SK-N-MC (cell line): ENCODE measurements at places on chromosomes 13 and 19.

GRCh38 chr13:98575904-98576199 is 1.1 kb downstream of the STK24 start:
- no peak for DNase-seq

GRCh38 chr19:17967257-17968051 is 547 bp downstream of the KCNN1 start:
- no peak for DNase-seq

DNA sequence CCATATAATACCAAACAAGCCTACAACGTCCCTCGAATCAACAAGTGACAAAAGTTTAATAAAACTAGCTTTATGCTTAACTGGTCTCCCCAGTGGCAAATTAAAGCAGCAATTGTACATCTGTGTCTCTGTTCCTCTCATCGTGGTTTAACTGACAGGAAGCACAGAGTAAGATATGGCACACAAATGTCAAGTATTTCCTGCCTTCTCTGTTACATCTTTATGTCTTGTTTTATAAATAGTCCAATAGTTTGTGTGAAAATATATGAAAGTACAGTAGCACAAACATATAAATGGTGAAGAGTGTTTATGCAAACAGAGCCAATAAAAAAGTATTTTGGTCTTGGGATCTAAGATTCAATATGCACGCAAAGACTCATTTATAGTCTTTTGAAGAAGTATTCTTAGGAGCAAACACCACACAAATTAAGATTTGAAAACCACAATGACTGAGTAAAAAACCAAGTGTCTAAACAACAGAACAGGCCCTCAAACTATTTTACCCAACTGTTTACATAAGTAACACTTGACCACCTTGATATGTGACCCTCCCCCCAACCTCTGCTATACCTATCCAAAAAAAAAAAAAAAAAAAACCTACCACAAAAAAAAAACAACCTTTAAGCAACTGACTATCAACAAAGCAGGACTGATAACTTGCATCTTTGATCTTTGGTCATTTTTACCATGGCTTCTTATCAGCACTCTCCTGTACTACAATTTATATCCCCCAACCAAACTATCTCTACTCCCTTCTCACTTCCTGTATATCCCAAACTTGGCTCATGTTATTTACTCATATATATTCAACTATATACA is 14.0 kb downstream of the ELF1 start:
- no peak for DNase-seq

GRCh38 chr19:30309176-30309575 is 63.0 kb upstream of the ZNF536 start:
- DNase-seq, result no peak

DNA sequence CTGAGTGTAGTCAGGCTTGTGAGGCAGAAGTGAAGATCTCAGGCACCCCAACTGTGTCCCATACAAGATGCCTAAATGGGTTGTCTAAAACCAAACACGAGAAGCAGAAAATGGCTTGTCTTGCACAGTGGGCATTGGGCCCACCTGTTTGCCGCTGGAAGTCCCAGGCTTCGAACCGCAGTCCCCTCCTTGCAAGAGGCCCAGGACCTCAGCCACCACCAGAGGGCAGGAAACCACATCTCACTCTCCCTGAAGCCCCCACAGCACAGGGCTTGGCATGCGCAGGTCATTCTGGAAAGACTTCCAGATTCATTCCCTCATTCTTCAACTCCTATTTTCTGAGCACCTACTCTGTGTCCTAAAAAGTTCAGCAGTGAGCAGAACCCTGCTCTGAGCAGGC is 973.7 kb downstream of the UQCRFS1 start:
- no peak for DNase-seq

DNA sequence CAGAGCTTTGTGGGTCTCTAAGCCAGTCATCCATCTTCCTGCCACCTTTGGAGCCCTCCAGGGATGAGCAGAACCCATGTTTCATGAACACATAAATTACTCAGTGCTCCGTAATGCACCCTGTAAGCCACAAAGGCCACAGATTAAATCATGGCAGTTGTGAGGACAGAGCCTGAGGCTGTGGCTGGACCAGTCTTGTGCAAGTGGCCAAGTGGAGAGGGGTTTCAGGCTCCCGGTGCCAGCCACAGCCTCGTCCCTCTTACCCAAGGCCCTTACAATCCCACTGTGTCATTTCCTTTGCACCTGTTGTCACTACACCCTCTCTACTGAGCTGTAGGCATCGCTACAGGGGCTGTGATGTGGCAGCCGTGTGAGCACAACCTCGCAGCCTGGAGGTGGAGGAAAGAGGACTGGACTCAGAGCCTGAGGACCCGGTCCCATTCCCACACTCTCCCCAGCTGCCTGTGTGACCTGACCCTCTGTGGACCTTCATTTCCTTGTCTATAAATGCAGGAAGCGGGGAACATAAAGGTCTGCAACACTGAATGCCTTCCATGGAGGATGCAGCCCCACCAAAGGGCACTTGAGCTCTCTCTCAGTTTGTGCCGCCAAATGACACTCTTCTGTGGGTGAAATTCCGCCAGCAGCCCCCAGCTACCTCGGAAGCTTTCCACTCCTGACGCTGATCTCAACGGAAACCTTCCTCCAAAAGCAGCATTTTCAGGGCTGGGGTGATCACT is 792.0 kb downstream of the UQCRFS1 start:
- no peak for DNase-seq

- DNase-seq, result no peak
Observed at GRCh38 chr19:45825917-45826893, 11.1 kb upstream of the RSPH6A start.

GRCh38 chr13:95404141-95404882 is 103.1 kb upstream of the ABCC4 start:
- no peak for DNase-seq

- no peak for DNase-seq
Observed at GRCh38 chr19:17302391-17303166, 646 bp downstream of the ABHD8 start.

GRCh38 chr19:6890938-6891337 is 3.6 kb downstream of the ADGRE1 start:
- DNase-seq, result no peak

DNA sequence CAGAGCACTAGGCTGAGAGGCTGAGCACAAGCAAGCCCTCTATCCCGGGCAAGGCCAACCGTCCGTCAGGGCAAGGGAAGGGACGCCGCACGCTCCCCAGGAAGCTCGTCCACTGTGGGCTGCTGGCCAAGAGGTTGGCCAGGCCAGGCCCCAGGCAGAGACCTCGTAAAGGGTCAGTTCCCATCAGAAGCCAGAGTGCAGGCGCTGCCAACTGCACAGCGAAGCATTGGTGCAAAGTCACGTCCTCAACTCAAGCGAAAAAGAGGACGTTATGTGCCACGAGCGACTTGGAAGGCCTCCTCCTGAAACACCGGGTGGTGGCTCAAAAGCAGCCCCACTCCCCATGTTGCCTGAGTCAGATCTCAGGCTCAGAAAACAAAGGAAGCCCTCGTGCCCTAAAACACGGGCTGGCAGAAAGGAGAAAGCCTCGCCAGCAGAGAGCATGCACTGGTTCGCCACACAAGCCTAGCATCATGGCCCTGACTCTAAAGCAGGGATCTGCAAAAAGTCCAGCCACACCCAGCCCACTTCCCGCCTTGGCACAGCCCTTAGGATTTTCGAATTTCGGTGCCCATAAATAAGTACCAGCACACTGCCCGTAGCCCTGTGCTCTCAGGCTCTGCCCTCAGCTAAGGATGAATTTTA is 4.7 kb downstream of the AKAP8 start:
- no peak for DNase-seq

GRCh38 chr19:3788996-3789778 is 3.0 kb upstream of the MATK start:
- DNase-seq, result no peak

GRCh38 chr19:17865364-17866311 is 5.9 kb downstream of the RPL18A start:
- DNase-seq, result no peak

- DNase-seq, result no peak
Observed at GRCh38 chr19:7641290-7642276, 4.7 kb downstream of the STXBP2 start.

- DNase-seq, result no peak
Observed at GRCh38 chr19:45558399-45558878, 26.2 kb downstream of the OPA3 start.

DNA sequence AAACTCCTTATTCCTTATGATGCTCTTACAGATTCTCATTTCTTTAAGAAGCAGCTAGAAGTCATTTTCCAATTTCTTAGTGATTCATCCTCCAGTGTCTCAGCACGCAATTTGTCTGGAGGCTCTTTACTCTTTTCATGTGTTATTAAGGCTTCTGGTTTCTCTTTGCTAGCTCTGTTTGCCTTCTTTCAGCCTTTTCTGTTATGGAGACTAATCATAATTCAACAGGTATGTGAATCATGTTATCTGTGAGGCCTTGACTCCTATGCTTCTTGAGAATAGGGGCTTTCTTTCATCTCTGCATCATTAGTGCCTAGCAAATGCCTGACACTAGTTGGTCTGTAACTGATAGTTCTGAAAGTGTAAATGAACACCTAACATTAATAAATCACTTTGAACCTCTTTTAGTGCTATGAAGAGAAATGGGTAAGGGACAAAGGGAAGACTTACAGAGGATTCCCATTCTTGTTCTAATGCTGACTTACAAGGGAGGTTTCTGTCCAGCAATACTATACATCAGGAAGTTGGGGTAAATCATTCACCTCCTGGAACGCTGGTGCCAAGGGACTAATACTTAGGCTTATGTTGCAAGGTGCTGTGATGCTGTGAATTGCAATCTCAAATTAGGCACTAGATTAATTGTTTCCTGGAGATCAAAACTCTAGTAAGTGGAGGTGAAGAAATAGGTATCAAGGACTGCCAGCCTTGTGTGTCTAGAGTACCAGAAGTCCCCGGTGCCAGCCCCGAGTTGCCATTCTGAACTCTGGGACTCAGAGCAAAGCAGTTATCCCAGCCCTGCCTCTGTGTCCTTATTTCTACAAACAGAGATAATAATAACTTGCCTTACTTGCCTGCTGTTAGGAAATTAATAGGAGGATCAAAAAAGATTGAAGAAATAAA is 265.6 kb downstream of the DCLK1 start:
- no peak for DNase-seq

DNA sequence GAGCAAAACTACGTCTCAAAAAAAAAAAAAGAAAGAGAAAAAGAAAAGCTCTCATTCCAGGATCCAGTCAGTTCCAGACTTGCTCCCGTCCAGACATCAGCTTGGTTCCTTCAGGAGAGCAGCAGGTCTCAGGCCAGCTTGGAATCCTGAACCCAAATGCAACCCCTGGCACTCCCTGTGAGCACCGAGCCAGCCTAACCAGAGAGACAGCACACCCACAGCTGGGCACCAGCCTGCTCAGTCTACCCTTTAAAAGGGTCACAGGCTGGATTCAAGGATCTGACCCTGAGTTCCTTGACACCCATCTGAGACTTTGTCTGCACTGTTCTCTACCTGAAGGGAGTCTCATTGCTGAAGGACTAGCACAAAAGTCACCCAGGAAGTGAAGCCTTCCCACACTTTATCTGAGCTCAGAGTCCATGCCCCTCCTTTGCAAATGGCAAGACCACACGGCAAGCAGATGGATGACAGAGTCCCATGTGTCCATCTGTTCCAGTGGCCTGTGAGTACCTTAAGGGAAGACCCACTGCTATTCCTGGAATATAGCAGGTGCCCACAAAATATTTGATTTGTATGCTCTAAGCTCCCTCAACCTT is 1.4 kb downstream of the PEPD start:
- no peak for DNase-seq

- no peak for DNase-seq
Observed at GRCh38 chr13:108026680-108027410, 188.5 kb downstream of the LIG4 start.

GRCh38 chr13:71643448-71643860 is 223.6 kb downstream of the DACH1 start:
- no peak for DNase-seq

- no peak for DNase-seq
Observed at GRCh38 chr19:42165146-42165545, 32.9 kb upstream of the POU2F2 start.

DNA sequence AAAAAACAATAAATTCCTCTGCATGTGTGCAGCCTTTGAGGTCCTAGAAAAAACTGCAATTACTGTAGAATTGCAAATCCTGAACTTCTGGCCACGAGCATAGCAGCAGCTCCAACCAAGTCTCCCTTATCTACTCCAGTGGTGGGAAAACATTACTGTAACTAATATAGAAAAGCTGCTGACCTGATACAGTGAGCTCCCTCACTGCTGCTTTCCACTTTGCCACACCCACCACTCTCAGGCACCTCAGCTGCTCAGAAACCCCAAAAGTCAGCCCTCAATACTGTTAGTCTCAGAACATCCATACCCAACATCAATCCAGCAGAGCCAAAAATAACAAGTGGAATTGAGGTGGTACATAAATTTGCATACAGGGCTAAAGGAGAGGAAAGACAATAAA is 192.5 kb downstream of the POU4F1 start:
- DNase-seq, result no peak

GRCh38 chr13:29883941-29884518 is 33.6 kb upstream of the UBL3 start:
- DNase-seq, result no peak

- DNase-seq, result no peak
Observed at GRCh38 chr13:21117104-21117809, 55.9 kb upstream of the LATS2 start.

DNA sequence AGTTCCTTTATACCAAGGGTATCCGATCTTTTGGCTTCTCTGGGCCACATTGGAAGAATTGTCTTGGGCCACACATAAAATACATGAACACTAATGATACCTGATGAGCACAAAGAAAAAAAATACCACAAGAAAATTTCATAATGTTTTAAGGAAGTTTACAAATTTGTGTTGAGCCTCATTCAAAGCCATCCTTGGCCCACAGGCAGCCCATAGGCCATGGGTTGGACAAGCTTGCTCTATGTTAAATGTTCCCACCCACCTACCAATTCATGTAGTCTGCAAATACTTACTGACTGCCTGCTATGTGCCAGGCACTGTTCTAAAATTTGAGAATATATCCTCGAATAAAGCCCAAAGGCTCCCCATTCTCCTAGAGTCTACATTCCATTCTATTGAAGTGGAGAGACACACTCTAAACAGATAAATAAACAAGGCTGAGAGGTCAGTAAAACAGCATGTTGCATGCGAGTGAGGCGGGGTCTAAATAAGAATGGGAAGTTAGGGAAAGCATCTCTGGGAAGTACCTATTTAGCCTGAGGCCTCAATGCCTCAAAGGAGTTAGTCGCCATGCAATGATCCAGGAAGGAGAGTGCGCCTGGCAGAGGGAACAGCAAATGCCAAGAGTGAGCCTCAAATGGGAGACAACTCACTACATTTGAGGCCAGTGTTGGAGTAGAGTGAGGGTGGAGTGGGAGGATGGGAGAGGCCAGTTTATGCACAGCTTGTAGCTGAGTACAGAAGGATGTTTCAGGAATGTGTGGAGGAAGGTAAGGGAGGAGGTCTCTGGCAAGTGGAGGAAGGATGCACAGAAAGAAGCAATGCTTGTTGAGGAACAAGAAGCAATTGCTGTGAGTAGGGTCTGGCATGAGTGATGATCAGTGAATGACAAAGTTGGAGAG is 52.5 kb upstream of the CLDN10 start:
- DNase-seq, result no peak

GRCh38 chr13:28792992-28793391 is 27.1 kb upstream of the MTUS2 start:
- no peak for DNase-seq

- no peak for DNase-seq
Observed at GRCh38 chr19:31553846-31554215, 204.6 kb upstream of the TSHZ3 start.

GRCh38 chr13:106372199-106373155 is 163.0 kb downstream of the EFNB2 start:
- DNase-seq, result no peak
